ENCODE measurements at places on chromosomes 7 and 10. TPM values are rescaled to one million over a fixed set of nuclear protein-coding genes. Genes with fewer than 3 reads are reported as not detected.
A peak's percentile ranks its signal among the peaks of the same experiment; 100 is the strongest.

DNA sequence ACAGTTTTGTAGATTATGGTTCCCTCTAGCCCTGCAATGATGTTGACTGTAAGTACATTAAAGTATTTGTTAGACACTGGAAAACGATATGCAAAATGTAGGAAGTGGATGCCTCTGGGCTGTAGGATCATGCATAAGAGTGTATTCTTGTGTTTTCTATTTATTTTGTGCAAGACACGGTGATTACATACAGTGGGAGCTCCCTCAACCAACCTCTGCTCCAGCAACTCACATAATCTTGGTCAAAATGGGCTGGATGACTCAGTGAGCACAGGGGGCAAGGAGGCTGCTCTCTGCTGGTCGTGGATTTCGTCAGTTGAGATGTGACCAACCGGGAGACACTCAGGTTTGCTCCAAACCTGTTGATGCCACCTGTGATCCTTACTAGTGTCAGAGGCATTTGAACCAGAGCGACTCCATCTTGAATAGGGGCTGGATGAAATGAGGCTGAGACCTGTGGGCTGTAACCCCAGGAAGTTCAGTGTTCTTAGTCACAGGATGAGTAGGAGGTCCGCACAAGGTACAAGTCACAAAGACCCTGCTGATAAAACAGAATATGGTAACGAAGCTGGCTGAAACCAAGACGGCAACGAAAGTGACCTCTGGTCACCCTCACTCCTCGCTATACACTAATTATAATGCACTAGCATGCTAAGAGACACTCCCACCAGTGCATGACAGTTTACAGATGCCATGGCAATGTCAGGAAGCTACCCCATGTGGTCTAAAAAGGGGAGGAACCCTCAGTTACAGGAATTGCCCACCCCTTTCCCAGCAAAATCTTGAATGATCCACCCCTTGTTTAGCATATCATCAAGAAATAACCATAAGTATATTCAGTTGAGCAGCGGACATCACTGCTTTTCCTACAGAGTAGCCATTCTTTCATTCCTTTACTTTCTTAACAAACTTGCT is 56.4 kb upstream of the FAM20C start:
- DNase-seq = no peak

Gene WDFY4
- total RNA-seq = 80.0 TPM

DNA sequence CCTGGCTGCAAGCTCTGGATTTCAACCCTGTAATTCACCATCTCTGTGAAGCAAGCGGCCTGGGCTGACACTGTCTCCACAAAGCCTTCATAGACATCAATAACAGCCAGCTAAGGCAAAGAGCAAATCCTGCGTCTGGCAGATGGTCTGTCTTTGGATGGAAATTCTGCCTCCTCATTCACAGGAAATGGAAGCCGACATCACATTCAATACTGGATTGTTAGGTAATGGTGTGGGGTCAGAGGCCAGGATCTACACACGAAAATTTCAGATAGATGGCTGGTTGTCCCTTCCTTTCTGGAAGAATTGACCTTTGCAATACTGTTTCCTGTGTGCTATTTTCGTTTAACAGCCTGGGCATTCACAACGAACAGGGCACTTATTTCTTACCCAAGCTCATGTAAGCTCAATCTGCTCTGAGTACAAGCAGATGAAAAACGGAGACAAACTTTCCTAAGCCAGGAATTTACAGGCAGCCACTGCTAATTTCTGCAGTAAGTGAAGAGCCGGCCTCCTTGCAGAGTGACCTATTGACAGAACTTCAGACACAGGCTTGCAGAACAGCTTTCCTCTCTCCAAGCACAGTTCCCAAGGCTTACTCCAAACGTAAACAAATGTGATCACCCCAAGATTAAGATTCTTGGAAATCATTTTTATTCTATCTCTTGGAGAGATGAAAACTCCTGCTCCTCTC is 3.1 kb upstream of the ADAM12 start:
- DNase-seq = no peak

DNA sequence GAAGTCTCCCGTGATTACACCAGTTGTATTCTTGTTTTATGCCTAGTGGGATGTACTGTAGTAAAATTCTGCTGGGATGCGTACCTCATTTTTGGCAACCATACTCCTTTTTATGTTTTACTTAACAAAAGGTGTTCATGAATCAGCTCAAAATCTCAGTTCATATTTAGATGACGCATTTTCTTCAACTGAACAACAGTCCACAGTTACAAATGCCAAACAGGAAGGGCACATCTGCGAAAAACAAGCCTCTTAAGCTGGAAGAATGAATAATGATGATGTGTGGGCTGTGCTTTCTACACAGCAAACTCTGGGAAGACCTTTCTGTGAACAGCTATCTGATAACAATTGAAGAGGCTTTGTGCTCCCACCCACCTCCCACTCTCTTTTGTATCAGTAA is 68.4 kb upstream of the NRBF2 start:
- DNase-seq = no peak

- peak; percentile 7 for DNase-seq
These were observed 731 bp downstream of the CHCHD3 start for GRCh38 chr7:133081119-133081598.

Gene HYAL4
- total RNA-seq = not detected

- no peak for DNase-seq
These were observed 263.7 kb downstream of the IPMK start for GRCh38 chr10:58003945-58004344.

DNA sequence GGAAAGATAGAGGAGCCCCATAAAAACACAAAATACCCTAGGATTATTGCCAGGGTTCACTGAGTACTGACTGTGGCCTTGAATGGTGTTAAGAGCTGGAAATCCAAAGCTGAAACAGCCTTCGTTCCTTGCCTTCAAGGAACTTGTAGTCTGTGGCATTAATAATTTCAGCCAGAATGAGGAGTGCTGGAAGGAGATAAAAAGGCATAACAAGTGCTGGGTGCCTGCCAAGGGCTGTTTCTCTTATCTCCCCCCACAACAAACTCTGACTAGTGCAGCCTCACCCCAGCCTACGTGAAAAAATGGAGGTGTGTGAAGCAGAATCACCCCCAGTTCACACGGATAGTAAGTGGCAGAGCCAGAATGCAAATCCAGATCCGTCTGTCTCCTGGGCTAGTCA is 199.1 kb upstream of the LYZL2 start:
- no peak for DNase-seq
